ENCODE measurements at places on chromosomes 11 and 22.

DNA sequence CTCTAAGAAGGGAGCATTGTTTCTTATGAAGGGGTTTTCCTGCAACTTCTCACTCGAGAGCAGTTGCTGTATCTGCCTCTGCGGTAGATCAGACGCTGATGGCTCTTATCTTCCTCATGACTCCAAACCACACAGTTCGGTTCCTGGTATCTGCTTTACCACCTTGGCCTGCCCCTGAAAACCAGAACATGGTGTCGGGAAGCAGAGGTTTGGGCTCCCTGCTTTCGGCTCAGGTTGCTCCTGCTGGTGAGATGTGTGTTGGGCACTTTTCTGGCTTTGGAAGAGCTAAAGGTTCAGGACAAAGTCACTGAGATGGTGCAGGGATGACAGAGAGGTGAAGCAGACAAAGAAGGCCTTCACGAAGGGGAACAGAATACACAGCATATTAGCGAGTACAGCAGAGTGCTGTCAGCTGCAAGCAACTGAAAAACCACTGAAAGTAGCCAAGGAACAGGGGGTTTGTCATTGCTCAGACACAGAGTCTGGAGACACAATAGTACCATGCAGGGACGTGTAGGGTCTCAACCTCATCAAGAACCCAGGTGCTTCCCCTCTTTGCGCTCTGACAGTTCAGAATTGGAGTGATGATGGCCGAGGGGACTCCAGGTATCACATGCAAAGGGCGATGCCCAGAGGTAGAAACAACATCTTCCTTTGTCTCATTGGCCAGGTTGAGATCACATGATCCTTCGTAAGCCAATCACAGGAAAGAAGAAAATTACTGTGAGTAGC lies 11.9 kb upstream of the CSF2RB start:
- DNase-seq, result no peak

DNA sequence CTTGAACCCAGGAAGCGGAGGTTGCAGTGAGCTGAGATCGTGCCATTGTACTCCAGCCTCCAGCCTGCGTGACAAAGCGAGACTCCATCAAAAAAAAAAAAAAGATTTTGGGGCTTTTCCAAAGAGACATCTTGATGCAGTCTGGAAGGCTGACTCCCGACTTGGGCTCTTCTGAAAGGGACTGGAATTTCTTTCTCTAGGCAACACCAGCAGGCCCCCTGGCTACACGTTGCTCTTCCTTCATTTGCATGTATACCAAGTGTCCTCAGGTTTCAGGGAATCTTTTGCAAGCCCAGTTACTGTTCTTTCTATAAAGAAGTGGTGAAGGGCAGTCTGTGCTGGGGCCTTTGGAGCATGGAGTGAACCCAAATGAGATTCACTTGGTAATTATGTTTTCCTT lies 211.0 kb downstream of the GRIK4 start:
- DNase-seq, result no peak

- no peak for DNase-seq
Measured at GRCh38 chr11:3161720-3162409, 3.2 kb downstream of the OSBPL5 start.

DNA sequence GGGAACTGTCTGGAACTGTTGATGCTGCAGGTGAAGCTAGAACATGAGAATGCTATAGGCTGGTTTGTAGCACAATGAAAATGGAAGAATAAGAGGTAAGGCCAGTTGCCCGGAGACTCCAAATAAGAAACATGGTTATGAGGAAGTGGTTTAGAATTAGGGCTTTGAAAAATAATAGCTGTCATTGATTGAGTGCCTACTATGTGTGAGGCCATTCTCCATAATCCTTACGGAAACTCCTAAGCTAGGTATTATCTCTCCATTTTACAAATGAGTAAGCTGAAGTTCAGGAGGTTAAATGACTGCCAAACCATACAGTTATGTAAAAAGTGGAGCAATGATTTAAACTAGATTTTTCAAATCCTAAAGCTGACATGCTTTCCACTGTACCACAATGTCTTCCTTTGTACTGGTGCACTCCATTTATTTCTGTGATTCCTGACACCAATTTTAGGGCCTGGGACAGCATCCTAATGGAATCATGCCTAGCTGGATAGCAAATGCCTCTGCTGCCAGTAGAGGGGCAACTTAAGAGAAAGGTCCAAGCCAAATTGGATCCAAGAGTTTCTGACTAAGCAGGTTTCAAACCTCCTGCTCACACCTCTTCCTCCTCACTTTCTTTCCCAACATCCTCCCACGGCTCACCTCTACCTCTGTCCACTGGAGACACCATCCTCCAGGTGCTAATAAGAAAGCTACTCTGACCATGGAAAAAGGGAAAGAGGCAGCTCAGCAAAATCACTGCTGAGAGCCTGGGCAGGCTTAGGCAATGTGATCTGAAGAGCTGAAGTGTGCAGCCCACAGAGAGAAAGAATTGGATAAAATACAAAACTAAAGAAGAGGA lies 46.9 kb upstream of the PICALM start:
- DNase-seq, result no peak

GRCh38 chr22:37259540-37260029 lies 15.5 kb upstream of the RAC2 start:
- no peak for DNase-seq

GRCh38 chr11:20937826-20938225 lies 268.4 kb downstream of the NELL1 start:
- no peak for DNase-seq

DNA sequence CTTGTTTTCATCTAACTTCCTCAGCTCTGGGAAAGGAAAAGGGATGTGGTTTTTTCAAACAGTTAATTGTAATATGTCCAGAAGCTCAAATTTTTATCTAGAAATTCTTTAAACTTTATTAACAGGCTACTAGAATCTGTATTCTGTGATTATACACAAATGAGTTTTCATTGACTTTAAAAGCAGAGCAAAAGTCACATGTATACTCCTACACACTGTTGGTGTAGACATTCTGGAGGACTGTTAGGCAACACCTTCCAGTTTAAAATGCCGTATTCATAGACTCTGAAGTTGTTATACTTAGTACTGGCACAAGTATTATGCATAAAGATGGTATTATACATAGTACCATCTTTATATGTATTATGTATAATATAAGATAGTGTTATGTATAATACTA lies 64.9 kb downstream of the SPECC1L start:
- DNase-seq, result no peak

- DNase-seq, result no peak
Measured at GRCh38 chr11:66529069-66529468, 16.8 kb downstream of the ZDHHC24 start.

- no peak for DNase-seq
Measured at GRCh38 chr11:130832566-130833425, 83.5 kb downstream of the SNX19 start.

DNA sequence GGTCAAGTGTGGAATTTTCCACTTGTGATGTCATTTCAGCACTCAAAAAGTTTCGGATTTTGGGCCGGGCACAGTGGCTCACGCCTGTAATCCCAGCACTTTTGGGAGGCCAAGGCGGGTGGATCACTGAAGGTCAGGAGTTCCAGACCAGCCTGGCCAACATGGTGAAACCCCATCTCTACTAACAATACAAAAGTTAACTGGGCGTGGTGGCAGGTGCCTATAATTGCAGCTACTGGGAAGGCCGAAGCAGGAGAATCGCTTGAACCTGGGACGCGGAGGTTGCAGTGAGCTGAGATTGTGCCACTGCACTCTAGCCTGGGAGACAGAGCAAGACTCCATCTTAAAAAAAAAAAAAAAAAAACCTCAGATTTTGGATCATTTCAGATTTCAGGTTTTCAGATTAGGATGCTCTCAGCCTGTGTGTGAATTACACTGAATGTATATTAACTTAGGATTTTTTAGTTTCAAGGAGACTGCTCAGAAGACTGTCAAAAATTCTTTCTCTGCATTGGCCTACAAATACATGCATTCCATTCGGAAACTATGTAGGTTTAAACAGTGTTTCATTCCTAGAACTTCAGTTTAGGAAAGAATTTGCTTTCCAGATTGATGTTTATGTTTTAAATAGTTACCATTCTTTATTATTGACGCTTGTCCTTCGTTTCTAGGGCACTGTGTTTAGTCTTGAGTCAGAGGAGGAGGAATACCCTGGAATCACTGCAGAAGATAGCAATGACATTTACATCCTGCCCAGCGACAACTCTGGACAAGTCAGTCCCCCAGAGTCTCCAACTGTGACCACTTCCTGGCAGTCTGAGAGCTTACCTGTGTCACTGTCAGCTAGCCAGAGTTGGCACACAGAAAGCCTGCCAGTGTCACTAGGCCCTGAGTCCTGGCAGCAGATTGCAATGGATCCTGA lies 48.0 kb downstream of the BID start:
- DNase-seq, result no peak

Measured in CD4-positive, alpha-beta T cell treated with Interleukin-2 at 100 ng/mL for 4 hours (primary cell).